ENCODE measurements at places on chromosomes 13 and 19.

GRCh38 chr19:4914736-4915501 lies 5.6 kb downstream of the UHRF1 start:
- peak; percentile 93 for DNase-seq

- no peak for DNase-seq
Observed at GRCh38 chr13:43757266-43757665, 29.5 kb downstream of the ENOX1 start.

DNA sequence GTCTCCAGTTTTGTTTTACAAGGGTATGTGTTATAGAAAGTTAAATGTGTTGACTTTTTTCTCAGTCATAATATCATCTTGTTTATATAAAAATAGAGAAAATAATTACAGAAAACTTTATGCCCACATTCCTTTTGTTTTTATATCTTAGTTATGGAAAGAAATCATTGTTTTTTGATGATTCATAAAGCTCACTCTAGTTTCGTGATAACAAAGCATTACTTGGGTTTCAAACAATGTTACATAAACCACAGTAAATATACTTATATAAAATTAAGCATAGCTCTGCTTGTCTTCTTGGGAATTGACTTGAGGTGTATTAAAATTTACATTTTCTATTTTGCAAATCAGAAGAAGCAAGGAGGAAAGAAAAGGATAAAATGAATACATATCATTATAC lies 111.8 kb downstream of the SGCG start:
- DNase-seq, result no peak

DNA sequence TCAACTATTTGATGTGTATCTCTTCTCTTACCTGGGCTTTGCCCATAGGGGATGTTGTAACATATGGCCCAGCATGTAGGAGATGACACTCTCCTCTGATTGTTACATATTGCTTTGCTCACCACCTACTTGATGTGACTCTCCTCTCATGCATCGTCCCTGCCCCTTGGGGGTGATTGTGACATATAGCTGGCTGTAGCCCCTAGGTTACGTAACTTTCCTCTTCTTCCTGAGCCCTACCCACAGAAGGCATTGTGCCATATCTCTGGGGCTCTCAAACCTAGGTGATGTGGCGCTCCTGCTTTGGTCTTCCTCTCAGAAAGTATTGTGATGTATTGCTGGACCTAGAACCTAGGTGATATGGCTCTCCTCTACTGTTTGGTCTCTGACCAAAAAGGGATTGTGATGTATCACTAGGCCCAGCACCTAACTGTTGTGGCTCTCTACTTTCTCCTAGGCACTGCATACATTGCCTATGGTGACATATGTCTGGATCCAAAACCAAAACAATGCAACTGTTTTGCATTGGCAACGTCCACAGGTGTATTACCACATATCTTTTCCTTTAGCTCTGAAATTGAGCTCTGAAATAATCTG lies 71.9 kb upstream of the ZNF724 start:
- no peak for DNase-seq

DNA sequence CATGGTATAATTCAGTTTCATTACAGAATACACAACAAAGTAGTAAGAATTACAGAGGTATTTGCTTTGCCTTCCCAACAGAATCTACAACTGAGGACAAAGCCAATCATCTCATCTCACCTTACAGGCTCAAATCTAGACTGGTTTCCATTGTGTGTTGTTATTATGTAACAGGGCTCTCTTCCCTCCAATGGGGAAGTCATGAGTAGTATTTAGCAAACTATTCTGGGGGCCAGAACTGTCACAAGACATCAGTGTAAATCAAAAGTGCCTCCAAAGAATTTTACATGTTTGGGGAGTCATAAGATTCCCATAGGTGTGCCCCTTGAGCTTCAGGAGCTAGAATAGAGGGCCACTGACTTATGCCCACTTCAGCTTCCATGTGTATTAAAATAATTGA lies 187.0 kb upstream of the EDNRB start:
- no peak for DNase-seq

DNA sequence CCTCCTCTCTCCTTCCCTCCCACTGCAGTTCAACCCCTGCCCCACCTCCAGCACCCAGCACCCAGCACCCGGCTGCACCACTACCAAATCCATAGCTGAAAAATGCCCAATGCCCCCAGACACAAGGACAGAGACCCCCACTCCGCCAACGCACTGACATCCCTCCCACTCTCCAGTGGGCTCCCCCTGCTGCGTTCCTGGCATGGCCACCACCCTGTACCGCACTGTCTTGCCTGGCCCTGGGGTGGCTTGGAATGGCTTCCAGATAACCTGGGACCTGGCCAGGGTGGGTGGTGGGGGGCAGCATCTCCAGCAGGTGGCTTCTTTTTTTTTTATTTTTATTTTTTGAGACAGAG lies 5.8 kb upstream of the MKNK2 start:
- DNase-seq, result peak; percentile 42
